Right renal pelvis (tissue), 4 donors: ENCODE measurements at places on chromosomes 5 and 9.

GRCh38 chr5:76290321-76290757 lies 112.7 kb upstream of the IQGAP2 start:
- DNase-seq: no peak

- DNase-seq: no peak
Measured at GRCh38 chr5:173625673-173626504, 9.4 kb upstream of the BOD1 start.

DNA sequence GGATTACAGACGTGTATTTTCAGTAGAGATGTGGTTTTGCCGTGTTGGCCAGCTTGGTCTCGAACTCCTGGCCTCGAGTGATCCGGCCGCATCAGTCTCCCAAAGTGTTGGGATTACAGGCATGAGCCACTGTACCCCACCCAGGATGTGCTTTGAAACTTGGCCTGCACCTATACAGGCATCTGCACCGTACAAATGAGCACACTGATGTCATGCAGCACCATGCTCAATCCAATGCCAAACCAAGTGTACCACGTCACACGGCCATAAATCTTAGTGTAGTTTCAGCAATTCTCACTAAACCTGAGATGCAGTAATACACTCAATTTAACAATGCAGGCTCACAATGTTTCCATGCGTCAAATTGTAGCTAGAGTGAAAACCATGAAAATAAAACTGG lies 6.3 kb downstream of the NSUN2 start:
- DNase-seq: no peak

- DNase-seq: no peak
Measured at GRCh38 chr5:29114331-29114768, 2076.0 kb upstream of the CDH9 start.

GRCh38 chr9:5453004-5453403 lies 2.7 kb downstream of the CD274 start:
- no peak for DNase-seq
